Heart right ventricle (tissue), 16 donors: ENCODE measurements at places on chromosomes 1 and 21. TPM values are rescaled to one million over a fixed set of nuclear protein-coding genes. Genes with fewer than 3 reads are reported as not detected.
A peak's percentile ranks its signal among the peaks of the same experiment; 100 is the strongest.

DNA sequence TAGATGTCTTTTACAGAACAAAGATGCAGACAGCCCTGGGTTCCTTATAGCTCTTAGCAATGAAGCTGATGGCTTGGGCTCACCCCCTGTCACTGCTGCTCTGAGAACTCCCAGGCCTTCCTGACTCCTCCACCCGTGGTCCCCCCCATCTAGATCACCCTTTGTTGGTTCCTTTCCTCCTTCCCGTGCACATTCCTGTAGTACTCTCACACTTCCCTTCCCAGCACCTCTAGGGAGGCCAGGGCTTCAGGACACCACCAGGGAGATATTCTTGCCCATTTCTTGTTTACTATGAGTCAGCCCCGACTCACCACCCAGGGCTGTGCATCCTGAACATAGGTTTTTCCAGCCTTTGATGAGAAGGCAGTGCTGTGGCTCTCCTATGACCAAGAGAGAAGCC is 14.4 kb upstream of the NOS1AP start:
- no peaks in the 10 kb centered on the region for H3K4me1 ChIP-seq
- DNase-seq: no peak
- H3K27me3 ChIP-seq: no peaks in the 10 kb centered on the region

DNA sequence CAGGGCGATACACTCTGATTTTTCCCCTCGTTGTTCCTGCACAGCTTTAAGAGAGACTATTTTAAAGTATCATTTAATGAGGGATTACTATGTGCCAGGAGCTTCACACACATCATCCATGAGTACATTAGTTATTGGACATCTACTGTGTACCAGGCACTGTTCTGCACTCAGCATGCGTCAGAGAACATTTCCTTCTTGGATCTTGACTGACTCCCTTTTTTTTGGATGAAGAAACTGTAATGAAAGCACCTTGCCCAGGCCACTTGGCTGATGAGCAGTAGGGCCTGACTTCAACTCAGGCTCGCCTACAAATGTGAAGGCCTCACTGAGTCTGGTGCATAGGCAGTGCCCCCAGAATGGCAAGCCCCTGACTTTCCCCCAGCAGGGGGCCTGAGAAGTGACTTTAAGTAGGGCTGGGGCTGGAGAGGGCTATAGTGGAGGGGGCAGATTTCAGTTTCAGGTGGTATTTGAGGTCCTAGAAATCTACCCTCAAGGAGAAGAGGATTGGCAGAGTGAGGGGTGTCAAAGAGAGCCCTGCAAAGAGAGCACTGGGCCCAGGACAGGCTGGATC is 50.0 kb downstream of the PTPRU start:
- H3K4me1 ChIP-seq: no peaks in the 10 kb centered on the region
- no peaks in the 10 kb centered on the region for H3K27me3 ChIP-seq
- H3K36me3 ChIP-seq: no peaks in the 10 kb centered on the region
- DNase-seq: no peak

- H3K4me1 ChIP-seq: no peaks in the 10 kb centered on the region
- no peak for DNase-seq
- no peak overlapping the region for H3K4me3 ChIP-seq
- H3K27me3 ChIP-seq: no peaks in the 10 kb centered on the region
- no peak overlapping the region for H3K27ac ChIP-seq
These were observed 1363.2 kb upstream of the ADGRL4 start for GRCh38 chr1:80369780-80370179.

GRCh38 chr1:52055066-52055865 is at the start of gene TXNDC12:
Gene TXNDC12 (minus strand): TSS chr1:52055191. CDS start chr1:52055096, 95 bp downstream.
- peak; percentile 86 for DNase-seq
- H3K36me3 ChIP-seq: no peaks in the 10 kb centered on the region
- peak within 1 kb of the TSS; percentile 97 for H3K4me3 ChIP-seq
- H3K27ac ChIP-seq: peak within 1 kb of the TSS; percentile 86
- peaks cover 34% of the 10 kb centered on the region for H3K4me1 ChIP-seq
- no peaks in the 10 kb centered on the region for H3K27me3 ChIP-seq

CFAP126 gene
- not detected for total RNA-seq

DNA sequence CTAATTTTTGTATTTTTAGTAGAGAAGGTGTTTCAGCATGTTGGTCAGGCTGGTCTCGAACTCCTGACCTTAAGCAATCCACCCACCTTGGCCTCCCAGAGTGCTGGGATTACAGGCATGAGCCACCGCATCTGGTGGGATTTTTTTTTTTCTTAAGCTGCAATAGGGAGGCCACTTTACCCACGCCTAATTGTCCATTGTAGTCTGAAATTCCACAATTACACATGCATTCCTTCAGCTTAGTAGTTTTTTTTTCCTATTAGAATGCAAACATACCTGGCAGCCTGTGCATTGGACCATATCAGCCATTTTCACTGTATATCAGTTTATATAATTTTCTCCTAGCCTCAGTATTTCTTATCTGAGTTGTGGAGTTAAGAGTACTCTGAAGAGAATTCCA is 186.8 kb downstream of the LMX1A start:
- no peaks in the 10 kb centered on the region for H3K4me1 ChIP-seq
- H3K4me3 ChIP-seq: no peak overlapping the region
- H3K27me3 ChIP-seq: no peaks in the 10 kb centered on the region
- H3K36me3 ChIP-seq: no peaks in the 10 kb centered on the region

CELA2A gene
- 1.3 TPM for total RNA-seq

EVA1C gene
- total RNA-seq: 13.5 TPM

DNA sequence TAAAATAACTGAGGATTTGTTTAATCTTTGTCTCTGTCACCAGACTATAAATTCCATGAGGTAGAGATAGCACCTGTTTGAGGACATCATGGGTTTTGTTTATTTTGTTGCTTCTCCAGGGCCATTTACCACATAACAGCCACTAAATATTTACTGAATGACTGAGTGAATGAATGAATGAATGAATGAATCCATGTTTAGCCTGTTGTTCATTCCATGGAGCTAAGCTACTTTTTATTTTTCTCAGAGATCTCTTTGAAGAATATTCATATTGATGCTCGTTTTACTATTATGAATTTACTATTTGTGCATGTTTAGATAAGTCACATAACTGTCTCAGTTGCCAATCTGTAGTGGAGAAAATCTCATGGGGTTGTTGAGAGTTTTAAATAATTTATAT is 17.7 kb downstream of the LRRC8B start:
- peaks cover 57% of the 10 kb centered on the region for H3K4me1 ChIP-seq
- no peak overlapping the region for H3K4me3 ChIP-seq
- no peak overlapping the region for H3K27ac ChIP-seq
- H3K36me3 ChIP-seq: no peaks in the 10 kb centered on the region
- DNase-seq: no peak

DNA sequence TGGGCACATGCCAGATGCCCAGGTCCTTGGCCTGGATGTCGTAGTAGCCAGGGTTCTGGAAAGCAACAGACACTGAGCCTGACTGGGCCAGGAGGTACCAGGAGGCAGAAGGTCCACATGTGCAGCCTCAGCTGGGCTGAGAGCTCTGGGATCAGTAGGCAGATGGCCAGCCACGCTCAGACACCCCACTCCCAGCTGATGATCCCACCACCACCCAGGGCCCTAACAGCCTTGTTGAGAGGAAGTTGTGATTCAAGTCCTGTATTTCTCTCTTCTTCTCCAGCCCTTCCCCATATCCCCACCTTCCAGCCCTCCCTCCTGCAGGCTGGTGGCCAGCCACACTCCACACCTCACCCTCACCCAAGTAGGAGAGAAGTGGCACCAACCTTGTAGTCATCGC is 4.0 kb downstream of the ITLN2 start:
- no peak for DNase-seq
- H3K27ac ChIP-seq: no peak overlapping the region
- no peaks in the 10 kb centered on the region for H3K36me3 ChIP-seq
- no peaks in the 10 kb centered on the region for H3K4me1 ChIP-seq

- H3K4me3 ChIP-seq: no peak overlapping the region
- H3K4me1 ChIP-seq: no peaks in the 10 kb centered on the region
- H3K36me3 ChIP-seq: no peaks in the 10 kb centered on the region
- no peak overlapping the region for H3K27ac ChIP-seq
- H3K27me3 ChIP-seq: no peaks in the 10 kb centered on the region
- no peak for DNase-seq
These were observed 6.2 kb upstream of the CA6 start for GRCh38 chr1:8939362-8939995.

DNA sequence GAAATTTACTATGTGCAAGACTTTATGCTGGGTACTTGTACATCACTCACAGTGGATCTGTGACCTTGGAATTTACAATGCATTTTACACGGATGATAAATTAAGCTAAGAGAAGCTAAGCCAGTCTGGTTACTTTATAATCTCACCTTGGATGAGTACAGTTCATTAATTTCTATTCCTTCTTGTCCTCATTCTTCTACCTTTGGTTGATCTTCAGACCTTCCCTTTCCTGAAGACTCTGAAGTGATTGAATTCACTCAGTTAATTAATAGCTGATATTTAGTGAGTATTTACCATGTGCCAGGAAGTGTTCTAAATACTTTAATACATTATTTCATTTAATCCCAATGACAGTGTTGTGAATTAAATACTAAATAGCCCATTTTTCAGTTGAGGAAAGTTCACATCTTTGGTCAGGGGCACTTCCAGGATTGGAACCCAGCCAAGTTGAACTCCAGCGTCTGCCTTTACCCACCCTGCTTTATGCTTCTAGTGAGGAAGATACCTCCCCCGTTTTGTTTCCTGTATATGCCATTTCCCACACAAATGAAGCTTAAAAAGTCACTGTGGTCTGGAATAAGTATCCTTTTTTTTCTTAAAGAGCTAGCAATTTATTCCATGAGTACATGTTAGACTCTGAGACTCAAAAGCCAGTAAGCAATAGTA is 146.6 kb downstream of the TLR5 start:
- H3K4me1 ChIP-seq: peaks cover 17% of the 10 kb centered on the region
- H3K27ac ChIP-seq: no peak overlapping the region
- H3K36me3 ChIP-seq: peaks cover 20% of the 10 kb centered on the region
- no peak for DNase-seq
- no peak overlapping the region for H3K4me3 ChIP-seq
- H3K27me3 ChIP-seq: no peaks in the 10 kb centered on the region

- H3K27me3 ChIP-seq: peaks cover 26% of the 10 kb centered on the region
- DNase-seq: no peak
- H3K4me1 ChIP-seq: no peaks in the 10 kb centered on the region
- no peak overlapping the region for H3K4me3 ChIP-seq
These were observed 82.2 kb upstream of the ACTRT2 start for GRCh38 chr1:2939041-2939552.

DNA sequence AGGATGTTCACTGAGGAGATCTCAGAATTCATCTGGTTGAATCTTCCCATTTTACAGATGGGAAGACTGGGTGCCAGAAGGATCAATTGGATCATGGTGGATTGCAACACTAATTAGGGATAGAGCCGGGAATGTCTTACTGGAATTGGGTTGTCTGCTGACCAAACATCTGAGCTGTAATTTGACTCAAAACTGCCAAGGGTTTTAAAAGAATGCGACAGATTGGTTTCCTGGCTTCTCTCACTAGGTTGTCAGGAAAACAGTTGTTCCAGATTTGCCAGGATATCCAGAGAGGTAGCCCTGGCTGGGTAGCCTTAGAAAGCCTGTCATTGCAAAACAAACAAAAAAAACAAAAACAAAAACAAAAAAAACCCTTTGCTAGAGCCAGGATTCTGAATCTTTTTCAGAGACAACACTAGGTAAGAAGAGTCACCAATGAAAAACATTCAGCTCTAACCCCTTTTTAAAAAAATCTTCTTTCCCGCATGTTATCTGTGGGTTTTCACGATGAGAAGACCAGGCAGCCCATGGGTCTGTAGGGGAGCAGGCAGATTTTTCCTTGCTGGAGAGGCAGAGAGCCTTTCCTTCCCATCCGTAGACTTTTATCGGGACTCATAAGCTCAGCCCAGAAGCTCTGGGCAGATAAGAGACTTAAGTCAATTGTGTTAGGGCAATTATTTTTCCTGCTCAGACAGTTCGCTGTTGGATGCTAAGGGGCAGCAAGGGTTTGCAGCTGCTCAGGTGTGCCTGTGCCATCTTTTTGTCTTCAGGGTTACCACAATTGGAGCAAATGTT is 418.9 kb downstream of the PRDM2 start:
- no peak overlapping the region for H3K27ac ChIP-seq
- H3K36me3 ChIP-seq: no peaks in the 10 kb centered on the region
- no peak overlapping the region for H3K4me3 ChIP-seq
- no peaks in the 10 kb centered on the region for H3K4me1 ChIP-seq
- no peak for DNase-seq

DNA sequence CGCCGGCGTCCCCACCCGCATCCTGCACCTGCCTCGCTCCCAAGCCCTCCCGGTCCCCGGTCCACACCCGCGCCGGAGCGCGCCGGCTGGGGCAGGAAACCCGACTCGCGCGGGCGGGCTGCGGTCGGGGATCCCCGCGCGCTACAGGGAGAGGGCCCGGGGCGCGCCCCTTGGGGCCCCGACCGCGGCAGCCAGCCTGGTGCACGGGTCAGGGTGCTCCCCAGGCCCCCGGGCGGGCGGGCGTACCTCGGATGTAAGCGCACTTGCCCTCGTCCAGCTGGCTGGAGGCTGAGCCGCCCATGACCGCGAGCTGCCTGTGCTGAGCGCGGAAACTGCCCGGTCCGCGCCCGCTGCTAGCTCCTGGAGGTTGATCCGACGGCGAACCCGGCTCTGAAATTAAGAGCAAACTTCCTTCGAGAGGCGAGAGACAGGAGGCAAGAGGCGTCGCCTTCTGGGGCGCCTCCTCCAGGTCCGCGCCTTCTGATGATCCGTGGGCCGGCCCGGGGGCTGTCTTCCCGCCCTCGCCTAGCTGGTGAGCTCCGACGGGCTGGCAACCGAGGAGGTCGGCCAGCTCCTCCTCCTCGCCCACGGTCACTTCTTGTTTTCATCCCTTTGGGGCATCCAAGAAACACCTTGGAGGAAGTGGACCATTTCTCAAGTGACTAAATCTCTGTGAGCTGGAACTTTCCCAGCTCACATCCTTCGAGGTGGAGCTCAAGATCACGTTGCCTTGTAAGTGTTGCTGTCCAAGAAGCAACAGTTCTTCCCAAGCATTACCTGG is at the start of gene NIBAN1:
TSS of gene NIBAN1 (minus strand) at position 453 of the 781 bp plus-strand sequence. CDS start at position 301, 152 bp downstream.
- DNase-seq: peak; percentile 73
- peak within 1 kb of the TSS; percentile 92 for H3K4me3 ChIP-seq
- H3K27ac ChIP-seq: peak within 1 kb of the TSS; percentile 92
- H3K36me3 ChIP-seq: no peaks in the 10 kb centered on the region
